ENCODE measurements at places on chromosomes 2 and 18.
A peak's percentile ranks its signal among the peaks of the same experiment; 100 is the strongest.

DNA sequence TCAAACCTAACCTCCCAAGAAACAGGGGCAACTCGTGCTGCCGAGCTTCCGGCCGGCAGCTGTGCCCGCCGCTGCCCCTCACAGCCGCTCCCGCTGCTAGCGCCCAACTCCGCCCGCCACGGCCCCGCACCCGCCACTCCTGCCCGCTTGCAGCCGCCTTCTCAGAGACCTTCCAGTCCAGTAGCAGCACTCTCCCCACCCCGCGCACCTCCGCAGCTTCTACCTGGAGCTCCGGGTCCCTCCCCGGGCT is 722 bp upstream of the C2orf15 start:
- no peak for DNase-seq

DNA sequence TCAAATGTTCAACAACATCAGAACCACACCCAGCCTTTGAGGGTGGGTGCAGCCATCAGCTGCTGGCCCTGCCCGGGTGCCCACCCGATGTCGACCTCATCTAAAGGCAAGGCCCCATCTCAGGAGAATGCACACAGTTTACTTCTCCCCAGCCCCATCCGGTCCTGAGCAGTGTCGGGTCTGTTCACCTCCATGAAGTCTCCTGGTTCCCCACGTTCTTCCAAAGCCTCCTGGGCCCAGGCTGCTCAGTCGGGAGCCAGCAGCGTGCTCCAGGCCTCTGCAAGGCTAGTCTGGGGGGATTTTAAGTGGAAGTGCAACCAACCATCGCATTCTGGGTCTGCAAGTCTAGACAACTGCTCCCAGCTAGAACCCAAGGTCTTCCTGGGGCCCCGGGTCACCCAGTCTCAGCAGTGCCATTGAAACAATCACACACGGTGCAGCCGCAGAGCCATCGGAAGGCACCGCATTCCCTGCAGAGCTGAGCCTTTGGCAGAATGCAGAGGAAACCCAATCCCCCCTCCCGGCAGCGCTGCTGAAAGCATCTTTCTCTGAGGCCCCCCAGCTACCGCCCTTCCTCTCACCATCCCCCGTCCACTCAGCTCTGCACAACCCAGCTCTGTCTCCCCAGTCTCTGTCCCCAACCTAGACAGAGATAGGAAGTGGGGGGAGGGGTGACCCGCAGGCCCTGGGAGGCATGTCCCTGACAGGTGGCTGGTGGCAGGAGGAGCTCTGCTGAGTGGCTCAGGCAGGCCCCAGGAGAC is 8.5 kb downstream of the ESPNL start:
- DNase-seq, result no peak

DNA sequence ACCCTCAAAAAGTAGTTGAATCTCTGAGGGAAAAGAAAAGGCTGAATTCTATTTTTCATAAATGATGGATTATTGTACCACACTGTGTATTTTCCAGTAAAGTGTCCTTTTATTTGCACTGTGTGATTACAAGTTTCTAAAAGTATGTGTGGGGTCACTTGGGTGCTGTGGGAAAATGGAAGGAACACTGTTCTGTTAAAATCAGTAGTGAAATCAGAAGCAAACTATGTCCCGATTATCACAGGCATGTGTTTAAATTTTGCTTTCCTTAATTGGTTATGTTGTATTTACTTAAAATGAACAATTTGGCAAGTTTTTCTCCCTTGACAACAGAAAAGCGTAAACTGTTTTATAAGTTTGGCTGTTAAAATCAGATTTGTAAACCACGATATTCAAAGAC is 353.1 kb downstream of the ARHGAP15 start:
- DNase-seq, result no peak

GRCh38 chr2:16931441-16931840 is 265.8 kb upstream of the CYRIA start:
- no peak for DNase-seq

DNA sequence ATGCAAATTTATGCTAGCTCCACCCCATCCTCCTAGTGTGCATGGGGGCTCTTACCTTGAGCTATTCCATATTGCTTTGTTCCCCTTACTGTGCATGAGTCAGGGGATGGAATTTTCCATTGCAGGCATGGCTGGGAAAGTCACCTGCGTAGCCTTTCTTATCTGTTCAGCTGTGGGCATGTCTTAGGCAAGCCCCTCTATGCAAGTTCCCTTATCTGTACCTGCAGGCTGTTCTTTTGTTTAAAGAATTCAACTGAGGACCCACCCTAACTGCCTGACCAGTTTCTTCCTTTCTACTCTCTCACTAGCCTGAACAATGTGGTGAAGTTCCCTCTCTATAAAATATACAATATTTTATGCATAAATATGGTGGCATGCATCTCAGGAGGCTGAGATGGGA is 54.2 kb upstream of the CDCA7 start:
- DNase-seq, result no peak

DNA sequence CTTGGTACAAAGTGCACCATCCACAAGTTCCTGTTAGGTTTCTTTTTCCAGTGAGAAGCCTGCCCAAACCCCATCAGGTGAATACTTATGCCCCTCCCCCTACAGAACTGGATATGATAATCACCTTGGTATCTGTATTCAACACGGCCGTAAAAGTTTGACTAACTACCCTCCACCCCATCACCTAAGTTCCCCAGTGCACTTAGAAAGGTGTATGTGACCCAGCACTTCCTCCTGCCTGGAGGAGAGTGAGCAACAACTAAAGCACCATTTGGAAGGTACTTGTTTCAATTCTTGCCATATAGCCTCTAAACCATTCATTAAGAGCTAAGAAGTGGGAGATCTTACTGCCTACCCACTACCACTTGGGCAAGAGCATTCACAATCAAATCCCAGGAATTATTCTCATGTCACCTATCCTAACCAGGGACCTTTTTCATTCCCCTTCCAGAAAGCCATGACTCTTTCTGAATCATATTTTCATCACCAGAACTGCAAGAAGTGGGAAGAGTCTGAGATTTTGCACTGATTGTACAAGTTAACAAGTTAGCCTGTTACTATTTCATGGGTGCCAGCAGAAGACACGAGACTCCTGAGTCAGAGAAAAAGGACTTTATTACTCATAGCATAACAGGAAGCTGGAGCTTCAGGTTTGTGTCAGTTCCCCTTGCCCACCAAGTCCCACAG is 53.5 kb upstream of the NDUFV2 start:
- DNase-seq, result no peak

GRCh38 chr2:241473399-241473798 is 35.0 kb downstream of the STK25 start:
- DNase-seq, result no peak

DNA sequence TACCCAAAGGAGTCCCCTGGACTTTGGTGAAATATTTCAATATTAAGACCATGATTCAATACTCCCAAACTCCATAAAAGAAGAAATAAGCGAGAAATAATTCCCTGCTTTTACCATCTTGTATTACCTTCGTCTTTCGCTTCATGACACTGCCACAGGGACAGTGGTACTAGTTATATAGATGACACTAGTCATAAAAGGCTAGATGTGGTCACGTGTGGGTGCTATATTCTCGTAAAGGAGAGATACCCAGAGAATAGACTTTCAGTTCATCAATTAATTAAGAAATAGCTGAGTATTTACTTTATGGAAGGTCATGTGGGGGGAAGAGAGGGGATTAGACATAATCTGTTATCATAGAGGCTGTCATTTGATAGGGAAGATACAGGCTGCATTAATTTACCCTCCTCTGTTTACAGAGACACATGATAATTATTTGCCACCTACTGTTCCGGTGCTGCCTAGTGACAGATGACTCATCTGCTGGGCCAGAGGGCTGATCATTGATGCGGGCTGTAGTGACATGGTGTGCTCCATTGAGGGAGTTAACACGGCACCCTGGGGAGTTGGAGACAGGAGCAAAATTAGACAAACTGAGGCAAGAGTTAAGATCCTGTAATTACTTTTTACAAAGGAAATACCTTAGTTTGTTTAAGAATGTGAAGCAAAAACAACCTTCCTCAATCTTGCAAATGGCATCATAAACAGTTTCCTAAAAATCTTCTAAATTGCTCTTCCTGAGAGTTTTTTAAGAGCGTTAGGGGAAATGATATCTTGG is 78.2 kb upstream of the ITGB6 start:
- no peak for DNase-seq

- DNase-seq, result no peak
Observed at GRCh38 chr2:46493241-46493970, 14.0 kb downstream of the TMEM247 start.

DNA sequence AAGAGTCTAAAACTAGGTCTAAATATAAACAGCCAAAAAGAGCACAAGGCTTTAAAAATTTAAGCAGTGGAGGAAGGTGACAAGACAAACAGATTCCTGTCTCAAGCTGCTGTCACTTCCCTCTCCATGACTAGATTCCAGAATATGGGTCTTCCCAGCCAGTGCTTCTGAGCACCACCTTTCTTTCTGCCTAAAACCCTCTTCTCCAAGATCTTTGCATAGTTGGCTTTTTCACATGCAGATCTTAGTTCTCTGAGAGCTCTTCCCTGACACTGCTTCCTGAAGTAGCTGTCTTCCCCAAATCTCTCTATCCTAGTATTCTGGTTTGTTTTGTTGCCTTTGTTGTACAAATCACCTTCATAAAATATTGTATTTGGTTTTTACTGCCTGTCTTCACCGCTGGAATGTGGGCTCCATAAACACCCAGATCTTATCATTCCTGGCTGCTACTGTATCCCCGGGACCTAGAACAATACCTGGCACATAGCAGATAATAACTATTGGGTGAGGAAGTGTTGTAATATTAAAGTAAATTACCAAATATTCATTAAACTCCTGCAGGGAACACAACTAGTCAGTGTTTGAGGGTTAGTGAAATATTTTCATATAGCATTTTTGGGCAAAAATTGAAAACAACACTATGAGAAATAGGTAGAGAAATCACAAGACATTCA is 150.2 kb downstream of the CCDC85A start:
- no peak for DNase-seq

GRCh38 chr18:74023220-74023619 is 124.4 kb downstream of the FBXO15 start:
- DNase-seq, result no peak

- DNase-seq, result no peak
Observed at GRCh38 chr2:232246245-232246644, 132.3 kb upstream of the ALPP start.

GRCh38 chr2:181792906-181793305 is 98.6 kb upstream of the ITPRID2 start:
- DNase-seq, result no peak

DNA sequence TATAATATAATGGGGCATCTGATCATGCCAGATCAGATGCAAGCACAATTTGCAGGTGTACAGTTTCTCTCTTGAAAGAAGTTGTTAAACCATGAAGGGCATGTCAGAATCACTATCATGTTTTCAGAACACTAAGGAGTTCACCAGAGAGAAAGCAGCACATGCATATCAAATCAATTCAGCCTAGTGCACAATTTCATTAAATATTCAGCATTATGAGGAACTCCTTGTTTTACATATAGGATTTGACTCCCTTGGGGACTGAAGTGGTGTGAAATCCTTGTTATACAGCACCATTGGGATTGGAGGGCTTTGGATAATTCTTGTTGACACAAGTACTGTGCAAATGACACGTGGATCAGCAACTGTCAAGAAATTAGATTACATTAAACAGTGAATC is 562.1 kb upstream of the KLHL29 start:
- DNase-seq, result no peak

DNA sequence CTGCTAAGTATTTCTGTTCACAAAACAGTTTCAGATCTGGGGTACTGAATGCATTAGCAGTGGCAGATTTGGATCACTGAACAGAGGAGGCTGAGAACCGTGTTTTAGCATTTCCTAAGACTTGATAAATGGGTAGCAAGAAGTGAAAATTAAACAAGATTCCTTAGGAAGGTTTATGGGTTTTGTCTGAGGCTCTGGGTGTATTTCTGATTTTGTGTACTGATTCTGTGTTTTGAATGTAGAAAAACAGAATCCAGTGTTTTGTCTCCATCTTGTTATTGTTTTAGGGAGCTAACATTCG is 1.4 kb downstream of the FAM117B start:
- no peak for DNase-seq

- no peak for DNase-seq
Observed at GRCh38 chr2:196263181-196263747, 91.9 kb upstream of the STK17B start.

- no peak for DNase-seq
Observed at GRCh38 chr2:32192418-32192817, 26.8 kb downstream of the SLC30A6 start.

DNA sequence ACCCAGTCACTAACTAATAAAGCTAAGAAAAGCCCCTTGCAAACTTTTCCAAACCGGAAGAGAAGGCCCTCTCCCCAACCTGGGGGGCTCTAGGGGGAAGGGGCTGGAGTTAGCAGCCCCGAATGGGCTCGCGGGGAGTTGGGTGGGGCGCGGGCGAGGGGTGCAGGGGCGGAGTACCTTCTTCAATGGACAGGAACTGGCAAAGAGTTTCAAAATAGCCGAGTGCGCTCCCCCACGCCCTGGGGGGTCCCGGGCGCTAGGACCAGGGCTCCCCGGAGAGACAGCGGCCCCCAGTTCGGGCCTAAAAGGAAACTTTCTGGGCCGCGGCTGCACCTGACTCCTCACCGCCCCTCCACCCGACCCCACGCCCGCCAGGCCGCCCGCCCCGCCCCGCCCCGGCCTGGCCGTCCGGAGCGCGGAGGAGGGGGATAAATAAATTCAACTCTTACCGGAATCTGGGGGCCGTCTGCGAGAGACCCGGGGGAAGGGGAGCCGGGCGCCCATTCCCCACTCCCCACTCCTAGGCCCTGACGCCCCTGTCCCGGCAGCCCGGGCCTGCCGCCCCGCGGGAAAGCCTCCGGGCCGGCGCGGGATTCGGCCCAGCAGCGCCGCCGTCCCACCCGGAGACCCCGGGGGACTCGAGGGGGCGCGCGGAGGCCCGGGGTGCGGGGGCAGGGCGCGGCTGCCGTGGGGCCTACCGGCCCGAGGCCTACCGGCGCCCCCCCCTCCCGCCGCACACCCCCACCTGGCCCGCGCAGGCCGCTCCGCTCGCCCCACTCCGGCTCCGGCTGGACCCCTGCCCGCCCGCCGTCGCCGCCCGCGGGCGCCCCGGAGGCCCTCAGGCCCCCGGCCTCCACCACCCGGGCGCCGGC is 868 bp downstream of the INO80D start:
- peak; percentile 36 for DNase-seq

DNA sequence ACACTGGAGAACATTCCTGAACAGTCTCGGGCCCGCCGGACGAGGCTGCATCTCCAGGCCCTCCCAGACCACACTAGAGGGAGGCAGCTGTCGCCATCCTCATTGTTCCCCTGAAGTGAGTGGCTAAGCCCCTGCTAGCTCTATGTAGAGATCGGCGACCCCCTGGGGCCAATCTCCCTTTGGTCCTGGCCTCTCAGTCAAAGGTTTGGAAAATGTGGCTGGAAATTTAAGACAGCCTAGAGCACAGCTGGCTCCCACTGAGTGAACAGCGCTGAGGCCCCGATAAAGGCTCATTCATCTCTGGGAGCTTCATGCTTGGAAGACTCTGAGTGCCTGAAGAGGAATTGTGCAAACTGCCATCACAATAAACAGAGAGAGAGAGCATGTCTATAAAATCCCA is 360.3 kb downstream of the CLIP4 start:
- DNase-seq, result no peak
